ENCODE measurements at places on chromosomes 16 and 17.

DNA sequence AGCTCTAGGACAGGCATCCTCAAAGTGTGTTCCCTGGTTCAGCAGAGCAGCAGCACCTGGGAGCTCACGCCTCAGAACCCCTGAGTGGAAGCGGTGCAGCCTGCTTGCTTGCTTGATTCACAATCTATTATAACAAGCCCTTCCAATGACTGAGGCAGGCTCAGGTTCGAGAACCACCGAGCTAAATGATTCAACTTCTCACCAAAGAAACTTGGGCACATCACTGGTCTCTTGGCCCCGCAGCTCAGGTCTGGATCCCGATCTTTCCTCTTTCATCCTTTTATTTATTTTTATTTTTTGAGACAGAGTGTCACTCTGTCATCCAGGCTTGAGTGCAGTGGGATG is 24.5 kb downstream of the CLUH start:
- DNase-seq: no peak

DNA sequence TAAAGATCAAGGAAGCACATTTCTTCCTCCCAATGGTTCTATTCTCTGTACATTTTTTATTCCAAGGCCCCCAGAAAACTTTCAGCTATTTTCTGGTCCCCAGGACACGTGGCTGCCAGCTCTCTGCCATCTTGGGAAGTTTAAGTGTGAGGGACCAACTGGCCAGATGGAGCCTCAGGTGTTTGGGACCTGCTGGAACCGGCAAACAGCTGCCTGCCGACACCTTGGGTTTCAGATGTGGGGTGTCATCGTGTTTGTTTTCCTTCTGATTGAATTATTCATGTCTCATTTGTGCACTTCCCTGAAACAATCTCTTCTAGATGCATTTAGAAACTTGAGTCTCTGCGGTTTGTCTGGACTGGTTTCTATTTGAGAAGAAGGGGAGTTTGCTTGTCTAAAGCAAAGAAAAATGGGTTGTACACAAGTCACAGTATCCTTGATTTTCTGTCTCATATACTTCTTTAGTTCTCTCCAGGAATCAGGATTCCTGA is 386.5 kb downstream of the SLC39A11 start:
- no peak for DNase-seq

GRCh38 chr17:14873996-14874395 is 391.1 kb downstream of the PMP22 start:
- no peak for DNase-seq

GRCh38 chr17:75869282-75870141 is 8.9 kb downstream of the TRIM47 start:
- DNase-seq: no peak

- DNase-seq: peak; percentile 72
Measured at GRCh38 chr16:88497561-88498462, 44.7 kb downstream of the ZFPM1 start.

DNA sequence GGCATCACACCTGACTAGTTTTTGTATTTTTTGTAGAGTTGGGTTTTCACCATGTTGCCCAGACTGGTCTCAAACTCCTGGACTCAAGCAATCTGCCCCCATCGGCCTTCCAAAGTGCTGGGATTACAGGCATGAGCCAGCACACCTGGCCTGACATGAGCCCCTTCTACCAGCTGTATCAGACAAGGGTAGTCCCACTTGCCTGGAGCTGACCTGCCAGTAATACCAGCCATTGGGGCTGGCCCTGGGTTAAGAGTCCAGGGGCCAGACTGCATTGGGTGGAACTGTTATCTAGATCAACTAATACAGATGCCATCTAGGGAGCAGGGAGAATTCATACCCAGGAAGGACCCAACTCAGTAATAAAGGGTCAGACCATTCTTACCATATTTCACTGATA is 28.1 kb downstream of the WSB1 start:
- DNase-seq: no peak

DNA sequence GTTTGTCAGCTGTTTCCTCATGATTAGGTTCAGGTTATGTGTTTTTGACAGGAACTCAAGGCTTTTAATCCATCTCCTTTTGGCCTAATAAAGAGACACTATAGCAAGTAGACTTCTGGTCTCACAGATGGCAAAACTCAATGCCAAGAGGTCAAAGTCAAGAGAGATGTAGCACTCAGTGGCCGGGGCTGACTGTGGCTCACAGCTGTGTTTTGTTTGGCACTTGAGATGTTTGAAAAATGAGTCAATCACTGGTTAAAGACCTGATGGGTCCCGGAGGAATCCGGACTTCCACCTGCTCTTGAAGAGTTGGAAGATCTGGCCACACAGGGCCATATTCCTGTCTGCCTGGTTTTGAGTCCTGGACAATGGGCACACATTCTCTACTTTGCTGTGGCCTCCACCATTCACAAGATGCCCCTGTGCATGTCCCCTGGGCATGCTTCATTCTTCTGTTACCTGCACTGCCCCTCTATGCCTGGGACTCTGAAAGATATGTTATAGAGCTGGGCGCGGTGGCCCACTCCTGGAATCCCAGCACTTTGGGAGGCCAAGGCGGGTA is 210.3 kb downstream of the SNX29 start:
- DNase-seq: no peak

- no peak for DNase-seq
Measured at GRCh38 chr16:72211110-72211509, 39.2 kb upstream of the PMFBP1 start.

- DNase-seq: no peak
Measured at GRCh38 chr17:37740915-37741314, 3.9 kb downstream of the HNF1B start.

Measured in SK-N-DZ (cell line).